ENCODE measurements at places on chromosomes 5 and 9. TPM values are rescaled to one million over a fixed set of nuclear protein-coding genes. Genes with fewer than 3 reads are reported as not detected.

Gene RNF208
- total RNA-seq, result 22.2 TPM

DNA sequence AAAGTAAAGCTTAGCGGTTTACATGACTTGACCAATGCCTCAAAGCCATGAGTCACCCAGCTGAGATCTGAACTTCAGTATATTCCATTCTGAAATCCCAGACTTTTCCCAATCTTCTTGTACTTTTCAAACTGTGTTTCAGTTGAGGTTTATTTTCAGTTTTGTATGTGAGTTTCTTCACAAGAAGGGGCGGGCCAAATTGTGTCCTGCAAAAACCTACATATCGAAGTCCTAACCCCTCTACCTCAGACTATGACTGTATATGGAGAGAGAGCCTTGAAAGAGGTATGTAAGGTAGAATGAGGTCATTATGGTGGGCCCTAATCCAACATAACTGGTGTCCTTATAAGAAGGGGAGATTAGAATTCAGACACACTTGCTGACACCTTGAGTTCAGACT lies 666 bp upstream of the TLR4 start:
- no peak for DNase-seq

DNA sequence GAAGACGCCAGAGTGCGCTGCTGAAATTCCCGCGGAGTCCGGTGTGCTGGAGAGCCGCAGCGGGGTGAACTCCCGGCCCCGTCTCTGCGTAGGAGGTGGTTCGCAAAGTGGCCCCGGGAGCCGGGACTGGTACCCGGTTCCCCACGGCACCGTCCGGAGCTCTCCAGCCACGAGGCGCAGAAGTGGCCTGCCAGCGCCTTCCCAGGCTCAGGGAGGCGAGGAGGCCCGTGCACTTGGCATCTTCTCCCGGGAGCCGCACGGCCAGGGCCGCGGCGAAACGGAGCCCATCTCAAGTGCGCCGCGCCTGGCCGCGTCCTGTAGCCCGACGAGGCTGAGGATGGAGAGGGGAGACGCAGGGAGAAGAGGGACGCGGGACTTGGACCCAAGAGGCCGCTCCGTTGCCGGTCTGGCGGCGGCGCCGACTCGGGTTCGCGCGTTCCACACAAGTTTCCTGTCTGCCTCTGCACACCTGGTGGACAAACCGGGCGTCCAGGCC lies 1.1 kb upstream of the IRX1 start:
- DNase-seq, result no peak

- no peak for DNase-seq
These were observed 8.8 kb upstream of the LCP2 start for GRCh38 chr5:170306381-170306831.

GRCh38 chr9:98925956-98926355 lies 17.8 kb upstream of the COL15A1 start:
- no peak for DNase-seq

DNA sequence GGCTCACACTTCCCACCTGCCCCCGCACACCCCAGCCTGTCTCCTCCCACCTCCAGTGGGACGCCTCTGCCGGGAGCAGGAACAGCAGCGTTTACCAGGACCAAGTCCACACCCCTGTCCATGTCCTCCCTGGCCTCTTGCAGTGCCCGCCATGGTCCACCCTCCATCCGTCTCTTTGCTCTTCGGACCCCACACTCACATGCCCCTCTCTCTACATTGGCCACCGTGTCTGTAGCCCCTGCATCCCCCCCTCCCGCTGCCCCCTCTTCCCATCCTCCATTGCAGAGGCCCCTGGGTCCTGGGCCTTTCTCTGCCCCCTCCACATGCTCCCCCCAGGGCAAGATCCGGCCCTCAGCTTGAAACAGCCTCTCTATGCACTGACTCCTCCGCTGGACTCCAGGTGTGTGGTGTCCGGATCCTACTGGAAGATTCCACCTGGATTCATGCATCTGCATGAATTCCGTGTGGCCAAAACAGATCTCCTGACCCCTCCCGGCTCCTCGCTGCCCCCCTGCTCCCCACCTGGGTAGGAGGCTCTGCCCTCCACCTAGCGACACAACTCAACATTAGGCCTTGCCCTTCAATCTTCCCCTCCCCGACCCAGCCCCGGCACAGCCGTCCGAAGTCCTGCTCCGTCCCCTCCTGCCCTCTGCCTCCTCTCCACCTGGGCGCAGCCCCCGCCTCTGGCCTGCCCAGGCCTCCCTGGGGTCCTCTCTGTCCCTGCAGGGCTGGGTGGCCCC lies 168.5 kb downstream of the OLFM1 start:
- DNase-seq, result peak; percentile 43

GRCh38 chr9:35488566-35489312 lies 1.2 kb upstream of the RUSC2 start:
- DNase-seq, result no peak

Gene HAVCR2
- total RNA-seq, result 1.7 TPM

GRCh38 chr9:72917892-72918509 lies 34.9 kb downstream of the ALDH1A1 start:
- DNase-seq, result no peak

Gene CDKN2B-AS1
- total RNA-seq, result not detected

DNA sequence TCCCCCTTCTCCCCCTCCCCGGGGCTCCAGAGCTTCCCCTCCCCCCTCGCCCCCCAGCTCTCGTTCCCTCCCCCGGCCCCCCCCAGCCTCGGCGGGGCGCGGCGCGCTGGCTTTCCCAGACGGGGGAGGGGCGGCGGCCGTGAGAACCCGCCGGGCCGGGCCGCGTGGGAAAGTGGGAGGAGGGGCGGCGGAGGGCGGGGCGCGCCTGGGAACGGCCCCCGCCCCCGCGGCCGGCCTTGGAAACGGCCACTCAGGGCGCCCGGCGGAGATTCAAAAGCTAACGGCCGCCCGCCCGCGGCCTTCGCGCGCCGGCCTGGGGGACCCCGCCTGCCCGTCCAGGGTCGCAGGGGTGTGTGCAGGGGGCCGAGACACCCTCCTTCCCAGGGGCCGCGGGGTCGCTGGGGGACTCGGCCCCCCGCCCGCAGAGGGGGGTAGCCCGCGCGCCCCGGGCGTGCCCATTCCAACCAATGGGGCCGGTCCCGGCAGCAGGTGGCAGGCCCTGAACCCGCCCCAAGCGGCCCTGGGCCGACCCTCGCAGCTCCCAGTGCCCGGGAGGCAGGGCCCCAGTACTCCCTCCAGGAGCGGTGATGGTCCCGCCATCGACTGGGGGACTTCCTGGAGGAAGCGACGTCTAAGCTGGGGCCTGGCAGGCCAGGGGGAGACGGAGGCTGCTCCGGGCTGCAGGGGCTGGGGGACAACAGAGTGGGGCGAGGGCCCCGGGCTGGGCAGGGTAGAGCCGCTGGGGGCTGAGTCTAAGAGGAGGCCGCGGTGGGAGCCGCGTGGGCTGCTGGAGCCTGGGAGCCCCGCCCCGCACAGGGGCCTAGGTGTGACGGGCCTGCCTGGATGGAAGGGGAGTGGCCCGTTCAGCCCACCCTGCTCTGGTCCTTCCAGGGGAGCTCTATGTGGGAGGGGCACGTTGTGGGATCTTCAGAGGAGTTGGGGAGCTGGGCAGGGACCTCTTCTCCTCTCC lies 14.2 kb upstream of the NRARP start:
- DNase-seq, result no peak

Gene HSPA4
- 142 TPM for total RNA-seq

DNA sequence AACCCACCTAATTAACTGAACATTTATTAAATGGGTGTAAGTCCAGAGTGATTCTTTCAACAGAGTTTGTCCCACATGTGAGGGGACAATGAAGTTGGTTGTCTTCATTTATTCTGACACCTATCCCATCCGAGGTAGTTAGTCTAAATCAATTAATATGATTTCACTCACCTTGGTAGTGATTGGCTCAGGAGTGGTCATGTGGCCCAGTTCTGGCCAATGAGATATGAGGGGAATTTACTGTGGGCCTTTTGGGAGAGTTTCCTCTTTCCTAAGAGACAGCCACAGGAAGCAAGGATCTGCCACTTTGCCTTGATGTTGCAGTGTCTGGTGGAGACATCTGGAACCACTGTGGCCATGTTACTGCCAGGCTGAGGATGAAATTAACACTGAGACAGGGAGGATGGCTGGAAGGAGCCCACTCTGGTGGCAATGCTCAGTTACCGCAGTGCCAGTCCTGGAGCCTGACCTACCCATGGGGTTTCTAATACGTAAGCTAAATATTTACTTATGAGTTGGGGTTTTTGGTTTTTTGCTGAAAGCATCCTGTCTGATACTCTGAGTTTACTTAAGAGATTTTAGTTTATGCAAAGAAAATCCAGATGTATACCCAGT lies 118.6 kb downstream of the FGF18 start:
- DNase-seq, result no peak

GRCh38 chr5:57488215-57488955 lies 5.8 kb upstream of the ACTBL2 start:
- no peak for DNase-seq

DNA sequence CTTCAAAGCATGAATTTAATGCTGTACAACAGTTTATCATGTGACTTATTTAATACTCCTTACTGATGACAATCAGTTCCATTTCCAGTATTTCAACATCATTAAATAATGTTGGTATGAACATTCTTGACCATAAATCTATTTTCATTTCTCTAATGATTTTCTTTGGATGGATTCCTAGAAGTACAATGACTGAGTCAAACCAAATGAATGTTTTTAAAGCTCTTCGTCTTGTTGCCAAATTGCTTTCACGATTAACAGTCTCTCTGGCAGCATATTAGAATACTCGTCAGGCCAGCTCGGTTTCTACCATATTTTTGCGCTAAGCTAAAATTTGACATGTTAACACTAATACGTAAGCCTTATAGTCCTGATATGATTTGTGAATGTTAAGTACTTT lies 197.0 kb downstream of the TRPM3 start:
- DNase-seq, result no peak

DNA sequence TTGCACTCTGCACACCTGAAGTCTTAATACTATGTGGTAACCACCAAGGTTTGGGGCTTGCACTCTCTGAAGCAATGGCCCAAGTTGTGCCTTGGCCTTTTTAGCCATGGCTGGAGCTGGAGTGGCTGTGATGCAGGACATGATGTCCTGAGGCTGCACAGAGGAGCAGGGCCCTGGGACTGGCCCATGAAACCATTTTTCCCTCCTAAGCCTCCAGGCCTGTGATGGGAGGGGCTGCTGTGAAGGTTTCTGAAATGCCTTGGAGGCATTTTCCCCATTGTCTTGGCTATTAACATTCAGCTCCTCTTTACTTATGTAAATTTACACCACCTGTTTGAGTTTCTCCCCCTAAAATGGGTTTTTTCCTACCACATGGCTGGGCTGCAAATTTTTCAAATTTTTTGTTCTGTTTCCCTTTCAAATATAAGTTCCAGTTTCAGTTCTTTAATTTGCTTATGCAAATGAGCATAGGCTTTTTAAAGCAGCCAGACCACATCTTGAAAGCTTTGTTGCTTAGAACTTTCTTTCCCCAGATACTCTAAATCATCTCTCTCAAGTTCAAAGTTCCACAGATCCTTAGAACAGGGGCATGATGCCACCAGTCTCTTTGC lies 237.4 kb upstream of the DMAC1 start:
- DNase-seq, result no peak

Gene SLC25A2
- total RNA-seq, result not detected

GRCh38 chr9:133848471-133849109 lies 110.4 kb upstream of the SARDH start:
- no peak for DNase-seq

GRCh38 chr5:142507531-142508372 lies 178.1 kb downstream of the FGF1 start:
- DNase-seq, result no peak

- no peak for DNase-seq
These were observed 9.6 kb downstream of the TLE4 start for GRCh38 chr9:79581388-79581787.

- DNase-seq, result no peak
These were observed 105.7 kb upstream of the ZNF618 start for GRCh38 chr9:113770396-113770795.

GRCh38 chr9:7456377-7456776 lies 343.2 kb downstream of the DMAC1 start:
- no peak for DNase-seq

GRCh38 chr5:181173027-181173419 lies 25.6 kb downstream of the OR2V2 start:
- DNase-seq, result no peak

GRCh38 chr9:130110596-130111021 lies 56.9 kb downstream of the GPR107 start:
- DNase-seq, result no peak

Gene ROR2
- total RNA-seq, result 0.65 TPM

Gene PAPPA
- 2.8 TPM for total RNA-seq

DNA sequence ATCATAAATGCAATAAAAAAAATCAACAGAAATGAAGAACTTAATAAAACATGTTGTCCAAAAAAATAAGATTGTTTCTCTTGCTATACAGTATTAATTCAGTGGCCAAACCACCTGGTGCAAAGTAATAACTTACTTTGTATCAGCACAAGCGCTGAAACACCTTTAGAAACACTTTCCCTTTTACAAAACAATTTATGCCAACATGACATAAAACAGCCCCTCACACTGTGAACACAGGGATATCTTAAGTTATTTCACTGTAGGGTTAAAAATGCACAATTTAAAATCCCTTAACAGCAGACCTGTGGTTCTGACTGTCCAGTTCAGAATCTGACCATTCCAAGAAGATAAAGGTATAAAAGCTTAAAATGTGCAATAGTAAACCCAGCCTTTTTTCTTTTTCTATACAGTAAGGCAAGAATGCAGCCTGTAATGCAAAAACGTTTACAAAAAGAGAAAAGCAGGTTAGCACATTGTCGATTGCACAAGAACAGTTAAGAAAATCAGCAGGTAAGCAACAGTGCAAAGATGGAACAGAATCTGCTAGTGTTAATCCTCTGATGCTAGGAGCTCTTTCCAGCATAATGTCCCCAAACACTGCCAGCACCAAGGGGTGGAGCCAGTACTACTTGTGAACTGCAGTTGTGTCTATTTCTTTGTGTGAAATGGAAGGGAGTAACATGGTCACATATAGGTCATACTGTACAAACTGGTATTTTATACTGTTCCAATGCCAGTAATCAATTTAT lies 21.6 kb downstream of the RAB14 start:
- no peak for DNase-seq

Gene SAXO1
- total RNA-seq, result 0.05 TPM

DNA sequence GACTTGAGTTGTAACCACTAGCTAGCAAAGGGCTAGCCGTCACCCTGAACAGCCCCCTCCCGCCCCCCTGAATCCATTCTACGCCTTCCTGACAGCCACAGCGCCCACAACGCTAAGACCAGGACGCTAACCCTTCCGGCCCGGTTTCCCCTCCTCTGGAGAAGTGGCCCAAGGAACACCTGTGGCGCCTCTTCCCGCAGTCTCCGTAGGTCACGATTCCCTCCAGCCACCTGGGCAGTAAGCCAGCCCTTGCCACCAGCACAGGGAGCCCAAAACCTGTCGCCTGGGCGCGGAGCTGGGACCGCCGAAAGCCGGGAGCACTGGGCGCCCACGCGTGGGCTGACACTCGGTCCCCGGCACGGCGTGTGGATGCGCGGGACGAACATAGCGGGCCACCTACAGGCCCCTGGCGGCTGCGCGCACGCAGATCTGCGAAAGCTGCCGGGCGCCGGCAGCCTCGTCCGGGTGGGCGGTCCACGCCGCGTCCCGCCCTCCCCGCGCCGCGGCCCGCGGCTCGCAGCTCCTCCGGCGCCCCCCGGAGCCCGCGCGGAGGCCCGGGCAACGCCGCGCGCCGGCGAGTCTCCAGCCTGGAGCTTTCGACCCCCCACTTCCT lies 596 bp downstream of the IRF1 start:
- no peak for DNase-seq

- DNase-seq, result no peak
These were observed 19.3 kb downstream of the ABHD17B start for GRCh38 chr9:71891557-71892189.

Gene PRRX2
- total RNA-seq, result 4.4 TPM

GRCh38 chr9:120925535-120926396 lies 830 bp downstream of the TRAF1 start:
- no peak for DNase-seq

Data from cardiac septum (tissue), 1 donor.